ENCODE measurements at places on chromosomes 11 and 22.

- peak; percentile 16 for DNase-seq
Observed at GRCh38 chr11:61041755-61042518, 60.4 kb upstream of the CD5 start.

DNA sequence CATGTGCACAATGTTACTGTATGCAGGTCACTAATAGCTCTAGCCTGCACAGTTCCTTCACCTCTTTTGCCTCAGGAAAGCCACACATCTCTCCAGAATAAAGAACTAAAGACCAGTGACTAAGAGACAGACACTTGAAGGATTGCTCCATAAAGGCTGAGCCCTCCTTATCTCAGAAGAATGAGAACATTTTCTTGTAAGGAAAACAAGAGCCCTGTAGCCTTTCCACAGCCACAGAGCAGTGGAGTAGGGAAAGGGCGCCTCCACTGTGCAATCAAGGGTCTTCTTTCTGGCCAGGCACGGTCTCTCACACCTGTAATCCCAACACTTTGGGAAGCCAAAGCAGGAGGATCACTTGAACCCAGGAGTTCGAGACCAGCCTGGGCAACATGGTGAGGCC is 202.6 kb upstream of the TMEM45B start:
- no peak for DNase-seq

- DNase-seq = peak; percentile 42
Observed at GRCh38 chr11:67033661-67034166, 10.8 kb downstream of the SYT12 start.

GRCh38 chr11:65915101-65915820 is 3.6 kb downstream of the C11orf68 start:
- DNase-seq = no peak

- no peak for DNase-seq
Observed at GRCh38 chr22:20043057-20043996, 22.4 kb downstream of the TANGO2 start.

DNA sequence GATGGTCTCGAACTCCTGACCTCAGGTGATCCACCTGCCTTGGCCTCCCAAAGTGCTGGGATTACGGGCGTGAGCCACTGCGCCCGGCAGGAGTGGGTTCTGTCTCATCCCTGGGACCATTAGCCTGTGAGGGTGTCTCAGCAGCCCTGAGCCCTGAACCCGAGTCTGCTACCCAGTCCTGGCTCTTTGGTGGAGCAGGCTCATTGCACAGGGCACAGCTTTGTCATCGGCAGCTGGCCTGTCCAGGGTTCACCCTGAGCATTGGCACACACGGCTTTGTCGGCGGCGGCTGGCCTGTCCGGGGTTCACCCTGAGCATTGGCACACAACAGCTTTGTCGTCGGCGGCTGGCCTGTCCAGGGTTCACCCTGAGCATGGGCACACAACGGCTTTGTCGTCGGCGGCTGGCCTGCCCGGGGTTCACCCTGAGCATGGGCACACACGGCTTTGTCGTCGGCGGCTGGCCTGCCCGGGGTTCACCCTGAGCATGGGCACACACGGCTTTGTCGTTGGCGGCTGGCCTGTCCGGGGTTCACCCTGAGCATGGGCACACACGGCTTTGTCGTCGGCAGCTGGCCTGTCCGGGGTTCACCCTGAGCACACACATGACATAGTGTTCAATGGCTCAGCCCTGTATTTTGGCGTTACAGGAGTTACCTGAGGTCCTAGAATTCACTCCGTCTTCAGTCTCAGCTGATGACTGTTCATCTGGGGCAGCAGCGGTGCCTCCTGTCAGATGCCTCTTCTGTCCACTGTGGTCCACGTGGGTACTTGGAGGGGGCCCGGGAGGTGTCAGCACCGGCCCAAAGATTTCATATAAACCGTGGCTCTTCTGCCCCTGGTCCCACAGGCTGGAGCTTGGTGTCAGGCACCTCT is 1082.5 kb downstream of the BRD1 start:
- no peak for DNase-seq

GRCh38 chr11:76232026-76232665 is 25.8 kb upstream of the WNT11 start:
- no peak for DNase-seq

Measured in amygdala (tissue), 56 donors.